ENCODE measurements at places on chromosomes 7 and 10.

GRCh38 chr7:22393913-22394729, 37.2 kb upstream of the RAPGEF5 start:
- no peak for DNase-seq

DNA sequence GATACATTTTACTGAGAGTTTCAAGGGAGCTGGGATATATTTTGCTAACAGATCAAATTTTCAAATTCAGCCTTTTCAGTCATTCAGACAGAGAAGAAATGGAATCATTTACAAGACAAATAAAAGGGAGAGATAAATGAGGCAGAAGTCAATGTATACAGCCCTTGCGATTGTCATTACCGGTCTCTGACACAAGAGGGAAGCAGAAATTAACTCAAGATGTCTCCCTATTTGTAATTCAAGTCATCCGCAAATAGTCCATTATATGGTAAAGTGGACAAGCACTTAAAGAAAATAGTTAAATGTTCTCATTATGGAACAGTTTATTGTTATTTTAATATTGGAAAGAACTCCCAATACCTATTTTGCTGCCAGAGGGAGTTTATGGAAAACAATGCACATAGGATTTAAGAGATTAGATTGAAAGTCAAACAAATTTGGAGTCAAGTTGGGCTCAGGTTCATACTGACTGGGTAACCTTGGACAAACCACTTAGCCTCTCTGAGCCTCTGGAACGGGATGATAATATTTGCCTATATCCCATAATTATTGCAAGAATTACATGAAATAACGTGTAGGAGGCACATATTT, 89.3 kb upstream of the PRKCQ start:
- no peak for DNase-seq

DNA sequence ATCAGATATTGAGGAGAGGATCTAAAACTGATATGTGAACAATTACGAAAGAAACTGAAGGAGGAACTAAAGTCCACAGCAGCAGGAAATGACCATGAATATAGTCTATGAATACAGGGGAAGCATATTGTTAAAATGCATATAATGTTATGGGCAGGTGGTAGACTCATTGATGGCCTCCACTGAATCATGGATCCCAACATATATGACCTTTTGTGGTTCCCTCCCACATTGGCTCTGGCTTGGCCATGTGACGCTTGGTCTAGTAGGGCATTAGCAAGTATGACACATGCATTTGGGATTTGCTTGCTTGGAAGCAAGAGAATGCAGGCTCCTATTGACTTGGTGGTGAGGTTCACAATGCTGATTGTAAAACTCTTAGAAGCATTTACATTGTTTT, 55.2 kb upstream of the RAB18 start:
- DNase-seq: no peak

- DNase-seq: no peak
These were observed 38.8 kb downstream of the SVOPL start for GRCh38 chr7:138662076-138662990.

DNA sequence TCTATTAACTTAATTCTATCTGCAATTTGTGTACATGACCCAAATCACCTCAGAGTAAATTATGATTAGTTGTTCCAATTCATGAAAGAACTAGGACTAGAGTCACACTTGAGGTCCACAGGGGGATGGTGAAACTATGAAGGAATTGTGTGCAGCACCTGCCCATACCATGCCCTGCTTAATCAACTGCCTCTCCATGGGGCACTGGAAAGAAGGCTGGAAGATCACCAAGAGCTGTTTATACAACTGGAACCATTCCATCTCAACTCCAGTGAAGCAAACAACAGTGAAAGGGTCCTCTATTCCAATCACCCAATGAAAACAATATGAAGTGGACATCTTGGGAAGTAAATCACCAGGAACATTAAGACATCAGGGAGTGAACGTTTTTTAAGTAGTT, 98.7 kb upstream of the SEMA3D start:
- DNase-seq: no peak

- DNase-seq: no peak
These were observed 60.3 kb downstream of the CNTNAP2 start for GRCh38 chr7:146176860-146177259.

DNA sequence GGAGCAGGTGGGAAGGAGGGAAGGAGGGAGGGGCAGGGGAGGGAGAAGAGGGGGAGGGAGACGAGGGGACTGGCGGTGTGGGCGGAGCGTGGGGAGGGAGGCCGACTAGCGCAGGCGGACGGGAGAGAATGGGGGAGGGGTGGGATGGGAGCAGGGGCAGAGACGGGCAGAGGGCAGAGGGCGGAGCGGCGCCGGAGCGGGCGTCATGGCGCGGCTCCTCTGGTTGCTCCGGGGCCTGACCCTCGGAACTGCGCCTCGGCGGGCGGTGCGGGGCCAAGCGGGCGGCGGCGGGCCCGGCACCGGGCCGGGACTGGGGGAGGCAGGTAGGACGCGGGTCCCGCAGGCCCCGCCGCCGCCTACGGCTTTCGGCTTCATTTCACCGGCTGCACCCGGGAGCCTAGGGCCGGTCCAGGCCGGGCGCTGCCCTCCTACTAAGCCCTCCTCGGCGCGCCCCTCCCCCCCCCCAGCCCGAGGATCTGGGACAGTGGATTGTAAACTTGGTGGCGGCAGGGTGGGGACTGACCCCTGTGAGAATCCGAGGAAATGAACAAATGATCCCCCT, at the start of gene MSRB2:
MSRB2 (plus strand) TSS at position 176 of the 562 bp plus-strand sequence; CDS start at position 206, 30 bp downstream.
- DNase-seq: peak; percentile 76

DNA sequence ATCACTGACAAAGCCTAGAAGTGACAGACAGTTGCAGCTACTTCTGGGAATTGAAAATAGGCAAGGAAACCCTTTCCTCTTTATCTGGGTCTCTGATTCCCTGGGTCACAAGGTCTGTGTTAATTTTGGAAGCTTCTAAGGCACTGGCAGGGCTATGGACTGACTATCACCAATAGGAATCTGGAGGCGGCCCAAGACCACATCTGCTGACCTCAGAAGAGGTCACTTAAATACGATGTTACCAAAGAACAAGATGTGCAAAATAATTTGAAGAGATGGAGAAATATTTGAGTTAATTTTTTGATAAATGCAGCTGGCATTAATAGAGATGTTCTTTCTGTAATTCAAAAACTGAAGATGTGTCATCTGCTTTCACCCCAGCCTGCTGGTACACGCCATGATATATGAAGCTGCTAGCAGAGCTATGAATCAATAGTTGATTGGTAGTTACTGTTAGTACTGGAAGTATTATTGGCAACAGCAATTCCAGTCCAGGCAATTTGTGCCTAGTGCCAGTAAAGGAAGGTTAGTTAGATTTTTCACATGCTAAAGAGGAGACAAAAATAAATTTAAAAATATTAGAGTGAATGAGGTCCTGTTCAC, 5.5 kb upstream of the STEAP4 start:
- no peak for DNase-seq

DNA sequence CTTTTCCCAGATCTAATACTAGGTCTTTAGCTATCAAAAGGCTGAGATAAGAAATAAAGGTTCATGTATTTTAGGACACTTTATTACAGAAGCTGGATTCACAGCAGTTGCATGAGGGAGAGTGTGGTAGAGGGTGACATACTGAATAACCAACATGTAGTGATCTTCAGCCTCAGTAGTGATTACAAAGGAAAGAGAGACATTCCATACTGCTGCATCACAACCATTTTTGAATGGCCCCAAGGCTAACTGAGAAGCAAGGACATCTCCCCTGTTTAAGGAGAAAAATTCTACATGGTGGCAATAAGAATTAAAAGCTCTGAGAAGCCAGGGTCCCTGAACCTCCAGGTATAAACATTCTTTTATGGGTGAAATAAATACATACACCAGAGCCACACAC, 35.3 kb downstream of the COG5 start:
- DNase-seq: no peak

DNA sequence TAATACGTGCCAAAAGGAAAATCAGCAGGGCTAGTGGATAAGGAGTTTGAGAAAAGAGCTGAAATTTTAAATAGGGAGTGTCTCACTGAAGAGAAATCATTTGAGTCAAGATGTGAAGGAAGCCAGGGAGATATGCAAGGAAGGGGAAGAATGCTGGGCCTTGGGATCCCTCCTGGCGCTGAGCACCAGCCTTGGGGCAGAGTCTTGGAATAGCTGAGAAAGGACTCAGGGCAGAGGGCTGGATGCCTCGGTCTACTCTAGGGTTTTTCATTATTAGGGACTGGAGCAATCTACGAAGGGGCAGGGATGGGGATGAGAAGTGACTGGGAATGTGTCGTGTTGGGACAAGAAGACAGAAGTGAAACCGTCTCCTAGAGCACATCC, 484 bp downstream of the ZWINT start:
- DNase-seq: no peak

DNA sequence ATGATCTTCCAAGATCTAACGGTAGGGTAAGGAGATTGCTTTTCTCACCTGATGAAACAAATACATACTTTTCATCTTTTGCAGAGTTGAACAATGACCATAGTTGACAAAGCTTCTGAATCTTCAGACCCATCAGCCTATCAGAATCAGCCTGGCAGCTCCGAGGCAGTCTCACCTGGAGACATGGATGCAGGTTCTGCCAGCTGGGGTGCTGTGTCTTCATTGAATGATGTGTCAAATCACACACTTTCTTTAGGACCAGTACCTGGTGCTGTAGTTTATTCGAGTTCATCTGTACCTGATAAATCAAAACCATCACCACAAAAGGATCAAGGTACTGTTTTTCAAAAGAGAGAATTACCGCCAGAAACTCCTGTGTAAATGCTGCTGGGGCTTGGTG, 79.9 kb downstream of the ANKRD61 start:
- DNase-seq: no peak

- DNase-seq: no peak
These were observed 93.6 kb downstream of the LRMDA start for GRCh38 chr10:75525067-75525466.

DNA sequence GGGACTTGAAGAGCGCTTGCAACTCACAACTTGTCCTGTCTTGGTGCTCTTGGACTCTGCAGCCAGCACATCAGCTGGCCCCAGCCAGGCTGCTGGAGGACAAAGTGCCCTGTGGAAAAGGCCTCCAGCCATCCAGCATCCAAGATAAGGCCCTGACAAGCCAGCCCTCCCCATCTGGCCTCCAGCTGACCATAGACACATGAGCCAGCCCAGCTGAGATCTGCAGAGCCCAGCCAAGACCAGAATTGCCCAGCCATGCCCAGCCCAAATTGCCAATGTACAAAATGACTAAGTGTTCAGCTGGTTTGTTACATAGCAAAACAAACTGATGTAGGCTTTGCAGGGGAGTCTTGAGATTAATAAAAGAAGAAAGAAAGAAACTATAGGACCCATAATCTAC, 36.0 kb upstream of the FRMD4A start:
- no peak for DNase-seq

GRCh38 chr7:3092468-3092867, 48.8 kb upstream of the CARD11 start:
- peak; percentile 57 for DNase-seq

GRCh38 chr10:12685261-12686058, 316.1 kb downstream of the CCDC3 start:
- no peak for DNase-seq

GRCh38 chr7:82007315-82007714, 237.5 kb upstream of the HGF start:
- no peak for DNase-seq

GRCh38 chr10:79350407-79351154, 3.3 kb downstream of the PPIF start:
- no peak for DNase-seq

Measured in activated T-cell treated with anti-CD3 and anti-CD28 coated beads, Interleukin-2, amount 50 U/mL, for 4 hours (primary cell).